ENCODE measurements at places on chromosomes 12 and 14.

DNA sequence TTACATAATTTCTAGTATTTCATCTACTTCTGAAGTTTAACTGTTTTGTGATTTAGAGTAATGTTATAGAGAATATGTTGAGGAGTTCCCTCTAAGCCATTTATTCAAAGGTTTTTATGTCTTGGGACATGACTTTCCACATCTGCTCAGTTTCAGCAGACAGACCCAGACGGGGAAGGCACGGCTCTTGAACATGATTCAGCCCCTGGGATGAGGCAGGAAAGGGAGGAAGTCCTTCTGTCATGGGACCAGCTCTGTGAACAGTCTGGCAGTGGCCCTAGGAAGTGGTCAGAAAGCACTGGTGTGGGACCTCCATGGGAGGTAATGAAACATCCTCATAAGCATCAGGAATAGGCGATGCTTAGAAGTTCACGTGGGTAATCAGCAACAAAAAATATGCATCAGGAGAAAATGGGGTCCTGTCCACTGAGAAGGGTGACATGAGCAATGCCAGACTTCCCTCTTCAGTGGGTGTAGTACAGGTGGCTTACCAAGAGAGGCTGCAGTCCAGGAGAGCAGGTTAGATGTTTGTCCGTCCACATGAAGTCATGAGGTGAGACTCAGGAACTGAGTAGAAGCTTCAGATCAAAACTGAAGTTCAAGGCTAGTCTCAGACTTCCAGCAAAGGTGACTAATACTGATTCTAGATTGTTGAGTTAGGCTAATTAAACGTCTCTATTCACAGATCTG, 248.5 kb downstream of the IPO8 start:
- no peak for DNase-seq

GRCh38 chr14:69325646-69326265, 65.8 kb downstream of the GALNT16 start:
- DNase-seq = no peak

- DNase-seq = no peak
These were observed 203.2 kb downstream of the ZFP36L1 start for GRCh38 chr14:68589447-68590200.

DNA sequence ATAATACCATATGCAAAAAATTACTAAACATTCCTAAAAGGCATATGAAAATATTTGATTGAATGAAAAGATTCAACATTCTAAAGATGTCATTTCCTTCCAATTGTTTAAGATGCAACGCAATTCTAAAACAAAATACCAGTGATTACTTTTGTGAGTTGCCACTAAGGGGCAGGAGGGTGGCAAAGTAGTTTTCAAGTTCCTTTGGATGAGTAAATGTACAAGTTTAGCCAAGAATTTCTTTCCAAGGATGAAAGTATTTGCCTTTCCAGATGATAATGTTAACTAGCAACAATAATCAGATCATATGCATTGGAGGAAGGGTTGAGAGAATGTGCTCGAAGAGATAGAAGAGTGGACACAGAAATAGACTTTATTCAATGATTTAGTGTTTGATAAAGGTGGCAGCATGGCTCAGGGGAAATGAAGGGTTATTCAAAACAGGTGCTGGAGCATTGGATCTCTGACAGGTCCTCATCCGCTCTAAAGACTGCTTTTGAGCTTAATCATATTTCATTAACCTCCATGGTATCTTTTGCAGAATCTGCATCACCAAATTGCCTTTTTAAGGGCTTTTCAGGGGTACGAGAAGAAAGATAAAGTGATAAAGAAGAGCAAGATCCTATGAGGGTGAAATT, 678.5 kb upstream of the TBX3 start:
- DNase-seq = no peak

- DNase-seq = no peak
These were observed 37.1 kb downstream of the LRRK2 start for GRCh38 chr12:40261937-40262336.

GRCh38 chr12:40794087-40794486, 101.8 kb downstream of the CNTN1 start:
- DNase-seq = no peak

DNA sequence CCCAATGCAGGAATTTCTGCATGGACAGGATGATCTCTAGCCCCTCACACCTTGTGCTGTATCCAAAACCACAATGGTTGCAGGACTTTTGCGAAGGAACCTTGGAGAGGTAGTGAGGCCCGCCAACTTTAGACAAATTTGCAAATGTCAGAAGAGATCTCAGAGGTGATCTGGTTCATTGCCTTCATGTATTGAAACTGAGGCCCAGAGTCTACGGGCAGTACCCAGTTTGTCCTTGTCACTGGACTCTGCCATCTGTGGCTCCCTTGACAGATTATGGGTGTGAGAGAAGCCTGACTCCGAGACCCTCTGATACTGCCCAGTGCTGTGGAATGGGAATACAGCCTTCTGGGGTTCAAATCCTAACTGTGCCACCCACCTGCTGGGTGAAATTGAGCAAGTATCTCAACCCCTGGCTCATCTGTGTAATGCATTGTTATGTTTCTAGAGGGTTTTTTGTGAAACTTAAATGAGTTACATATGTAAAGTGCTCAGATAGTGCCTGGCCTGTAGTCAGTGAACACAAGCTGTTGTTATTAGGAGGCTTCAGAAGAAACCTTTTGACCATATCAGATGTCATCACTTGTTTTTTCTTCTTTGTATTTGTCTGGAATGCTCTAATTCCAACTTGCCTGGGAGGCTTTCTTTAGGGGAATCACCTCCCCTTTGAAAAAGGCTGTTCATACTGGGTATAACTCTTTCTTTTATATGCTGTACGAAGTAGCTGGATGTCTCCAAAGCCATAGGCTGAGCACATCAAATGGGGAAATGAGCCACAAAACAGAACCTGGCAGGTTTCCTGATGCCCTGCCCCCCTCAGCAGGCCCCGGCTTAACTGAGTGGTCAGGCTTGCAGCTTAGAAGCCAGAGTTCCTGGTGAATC, 71.4 kb upstream of the SRSF5 start:
- DNase-seq = no peak

GRCh38 chr12:76764856-76765255, 941 bp downstream of the ZDHHC17 start:
- no peak for DNase-seq

GRCh38 chr12:74481078-74481477, 56.6 kb upstream of the ATXN7L3B start:
- DNase-seq = no peak

- peak; percentile 69 for DNase-seq
These were observed 18.7 kb downstream of the ZBTB39 start for GRCh38 chr12:56987551-56988053.

DNA sequence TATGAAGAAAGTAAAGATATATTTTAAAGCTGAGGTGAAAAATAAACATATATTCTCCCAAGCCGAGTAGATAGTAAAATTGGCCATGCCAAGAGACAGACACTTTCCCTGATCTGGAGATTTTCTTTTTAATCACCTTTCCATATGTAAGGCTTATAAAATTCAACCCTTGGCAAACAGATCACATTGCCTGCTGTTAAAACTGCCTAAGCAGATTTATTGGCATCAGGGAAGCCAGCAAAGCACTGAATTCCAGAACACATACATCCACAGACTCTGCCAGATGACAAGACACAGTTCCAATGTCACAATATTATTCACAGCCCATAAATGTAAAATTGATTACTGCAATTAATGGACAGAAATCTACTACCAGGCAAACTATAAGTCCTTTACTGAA, 78.2 kb upstream of the GARIN2 start:
- no peak for DNase-seq

DNA sequence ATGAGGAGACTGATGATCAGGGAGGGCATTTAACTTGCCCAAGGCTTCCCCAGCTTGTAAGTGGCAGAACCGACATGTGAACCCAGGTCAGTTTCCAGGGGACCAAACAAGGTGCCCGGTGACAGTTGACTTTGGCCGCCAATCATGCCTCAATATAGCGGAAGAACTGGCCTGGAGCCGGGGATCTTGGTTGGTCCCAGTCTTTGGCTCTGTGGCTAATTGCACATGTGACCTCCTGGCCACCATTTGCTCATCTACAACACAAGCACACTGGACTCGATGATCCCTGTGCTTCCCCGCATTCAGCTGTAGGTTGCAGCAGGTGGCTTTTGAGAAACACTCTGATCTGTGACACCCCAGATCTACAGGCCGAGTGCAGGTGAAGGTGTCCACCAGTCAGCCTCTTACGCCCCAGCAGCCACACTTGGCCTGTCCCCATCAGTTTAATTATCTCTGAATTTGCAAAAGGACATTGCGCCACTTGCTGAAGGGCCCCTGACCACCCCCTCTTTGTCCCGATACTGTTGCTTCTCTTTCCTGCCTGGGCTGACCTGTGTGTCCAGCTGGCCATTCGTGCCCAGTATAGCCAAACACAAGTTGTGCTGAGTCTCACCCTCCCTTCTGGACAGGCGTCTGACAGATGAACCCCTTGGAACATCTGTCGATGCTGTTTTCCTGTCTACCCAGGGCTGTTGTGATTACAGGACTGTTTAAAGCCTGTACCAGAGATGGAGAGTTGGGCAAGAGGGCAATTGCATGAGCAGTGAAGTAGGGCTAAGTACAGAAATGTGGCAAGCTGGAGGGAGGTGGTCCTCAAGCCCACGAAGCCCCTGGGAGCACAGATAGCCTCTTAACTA, 14.1 kb downstream of the ACACB start:
- DNase-seq = no peak

GRCh38 chr14:81519200-81520011, 14.2 kb downstream of the SEL1L start:
- DNase-seq = no peak

DNA sequence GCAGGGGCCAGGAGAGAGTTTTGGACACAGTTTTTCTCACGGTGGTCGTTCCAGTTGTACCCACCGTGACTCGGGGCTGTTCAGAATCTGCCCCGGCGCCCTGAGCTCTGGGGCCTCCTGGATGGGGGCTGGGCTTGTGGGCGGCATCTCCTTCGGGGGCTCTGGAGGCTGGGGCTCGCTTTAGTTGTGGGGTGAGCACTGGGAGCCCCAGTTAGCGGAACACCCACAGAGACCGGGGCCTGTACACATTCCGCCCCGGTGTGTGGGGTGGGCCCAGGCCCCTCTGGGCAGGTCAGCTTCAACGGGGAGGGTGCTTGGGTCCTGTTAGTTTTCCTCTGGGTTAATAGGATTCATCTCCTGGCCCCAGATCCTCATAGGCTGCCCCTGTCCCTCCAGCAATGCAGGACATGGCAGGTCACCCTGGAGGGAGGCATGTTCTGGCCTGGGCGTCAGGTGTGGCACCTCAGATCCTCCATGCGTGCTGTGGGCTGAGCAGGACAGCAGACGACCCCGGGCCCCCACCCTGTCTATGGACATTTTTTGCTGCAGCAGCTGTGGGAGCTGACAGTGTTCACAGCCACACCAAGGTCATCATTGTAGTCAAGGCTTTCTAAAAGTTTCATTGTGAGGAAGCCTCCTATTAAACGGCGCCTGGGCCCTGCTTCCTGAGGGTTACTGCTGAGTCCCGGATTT, 393.2 kb downstream of the TMEM121 start:
- no peak for DNase-seq

All from activated T-helper 1 cell treated with anti-CD3 and anti-CD28 coated beads, Interleukin-2, amount 50 U/mL, for 16 hours (primary cell).